ENCODE measurements at places on chromosomes 7 and 10. TPM values are rescaled to one million over a fixed set of nuclear protein-coding genes. Genes with fewer than 3 reads are reported as not detected.

NPC1L1 gene
- total RNA-seq: not detected

DNA sequence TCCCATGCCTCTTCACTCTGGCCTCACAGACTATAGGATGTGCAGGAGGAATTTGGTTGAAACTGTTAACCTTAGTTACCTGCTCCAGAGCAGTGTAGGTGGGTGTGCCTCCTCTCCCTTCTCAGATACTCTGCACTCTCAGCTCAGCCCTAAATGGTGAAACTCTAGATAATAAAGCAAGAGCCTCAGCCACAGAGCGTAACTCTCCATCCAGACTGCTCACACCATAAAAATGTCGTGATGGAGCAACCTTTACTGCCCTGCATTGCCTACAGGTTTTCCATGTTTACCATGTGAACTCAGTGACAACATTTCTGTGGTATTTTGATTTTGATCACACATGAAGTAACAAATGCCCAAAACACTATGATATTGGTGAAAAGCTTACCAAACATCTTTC lies 227.7 kb downstream of the CREB5 start:
- DNase-seq: no peak

DNA sequence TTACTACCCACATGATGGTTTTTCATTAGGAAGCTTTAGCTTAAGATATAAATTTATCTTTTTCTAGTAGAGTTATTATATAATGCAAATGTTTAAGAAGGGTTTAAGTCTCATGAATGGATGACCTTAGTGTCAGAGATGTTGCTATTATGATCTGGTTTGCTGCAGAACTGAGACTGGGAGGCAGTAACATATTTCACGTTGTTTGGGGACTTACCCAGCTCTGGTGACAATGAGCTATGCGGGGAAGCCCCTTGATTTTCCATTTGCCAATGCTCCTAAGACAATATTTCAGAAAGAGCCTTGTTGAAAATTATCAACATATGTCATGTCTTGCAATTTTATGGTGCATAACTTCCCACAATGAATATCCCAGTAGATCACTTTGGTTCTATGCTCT lies 754.6 kb downstream of the REEP3 start:
- no peak for DNase-seq

DNA sequence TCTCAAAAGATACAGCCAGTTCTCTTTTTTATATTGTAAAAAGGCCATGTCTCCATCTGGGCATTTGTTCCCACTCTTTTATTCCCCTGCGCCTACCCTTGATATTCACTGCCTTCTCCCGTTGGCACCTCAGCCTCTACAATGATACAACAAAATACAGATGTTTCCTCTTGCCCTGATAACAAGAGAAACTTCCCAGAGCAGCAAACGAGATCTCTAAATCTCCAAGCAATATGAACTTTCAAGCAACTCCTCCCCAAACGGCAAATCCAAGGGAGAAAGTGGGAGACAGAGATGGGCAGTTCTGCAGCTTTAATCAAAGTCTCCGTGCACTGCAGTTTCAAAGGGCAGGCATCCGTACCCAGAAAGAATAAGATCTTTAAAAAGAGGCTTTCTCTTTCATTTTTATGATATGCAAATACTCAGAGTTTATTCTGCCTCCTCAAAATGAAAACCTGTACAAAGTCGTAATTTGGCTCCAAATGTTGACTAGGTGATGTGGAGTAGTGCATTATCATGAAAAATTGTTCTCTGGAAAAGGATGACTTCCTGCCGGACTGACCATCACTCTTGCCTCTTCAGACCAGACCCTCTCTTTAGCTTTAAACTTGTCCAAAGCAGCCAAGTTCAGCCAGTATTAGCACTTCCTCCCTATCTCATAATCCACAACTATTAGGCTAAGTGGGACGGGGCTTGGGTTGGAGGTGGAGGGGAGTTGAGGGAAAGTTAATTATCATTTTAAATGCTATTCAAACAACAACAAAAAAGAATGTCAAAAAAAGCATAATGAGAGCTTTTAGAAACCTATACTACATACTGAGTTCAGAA lies 682 bp downstream of the HGF start:
- DNase-seq: no peak

WEE2 gene
- total RNA-seq: not detected

FAM171A1 gene
- total RNA-seq: 27.7 TPM

DNA sequence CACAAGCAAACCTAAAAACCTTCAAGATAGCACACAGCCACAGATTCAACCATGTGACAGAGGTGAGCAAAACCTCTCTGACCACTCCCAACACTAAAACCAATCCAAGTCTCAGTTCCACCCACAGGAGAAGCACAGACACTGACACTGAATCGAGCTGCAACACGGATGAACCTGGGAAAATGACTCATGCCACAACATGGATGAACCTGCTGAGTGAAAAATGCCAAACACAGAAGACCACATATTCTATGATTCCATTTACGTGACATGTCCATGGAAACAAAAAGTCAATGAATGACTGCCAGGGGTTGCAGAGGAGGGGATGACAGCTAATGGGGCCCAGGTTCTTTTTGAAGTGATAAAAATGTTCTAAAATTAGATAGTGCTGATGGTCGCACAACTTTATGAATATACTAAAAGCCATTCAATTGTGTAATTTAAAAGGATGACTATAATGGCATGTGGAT lies 22.0 kb downstream of the CYTH3 start:
- no peak for DNase-seq

AKR1C1 gene
- total RNA-seq: 18.4 TPM

- DNase-seq: no peak
These were observed 44.1 kb downstream of the MTURN start for GRCh38 chr7:30178748-30179436.

DNA sequence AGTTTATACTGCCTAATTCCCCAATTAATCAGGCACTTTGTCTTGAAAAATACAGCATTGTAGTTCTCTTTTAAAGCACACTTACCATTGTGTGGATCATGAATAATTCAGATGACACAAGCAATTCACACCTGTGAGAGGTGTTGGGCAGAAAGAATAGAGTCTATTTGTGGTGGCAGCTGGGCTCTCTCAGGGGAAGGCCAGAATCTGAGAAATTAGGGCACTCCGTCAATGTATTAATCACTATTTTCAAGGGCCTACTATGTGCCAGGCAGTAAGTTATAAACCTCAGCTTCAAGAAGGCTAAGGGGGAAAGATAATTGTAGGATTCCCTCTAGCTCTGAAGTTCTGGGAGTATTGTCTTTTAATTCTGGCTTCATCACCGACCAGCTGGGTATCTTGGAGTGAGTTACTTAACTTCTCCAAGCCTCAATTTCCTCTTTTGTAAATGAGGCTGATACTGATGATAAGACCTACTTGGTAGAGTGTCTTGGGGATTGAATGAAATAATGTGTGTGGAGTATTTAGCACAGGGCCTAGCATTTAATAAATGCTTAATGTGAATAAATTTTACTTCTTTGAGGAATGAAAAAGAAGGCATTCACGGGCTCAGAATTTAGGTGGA lies 2.5 kb downstream of the CHN2 start:
- DNase-seq: no peak

FAM13C gene
- total RNA-seq: 10.7 TPM

GRCh38 chr7:31104361-31105255 lies 52.5 kb downstream of the ADCYAP1R1 start:
- DNase-seq: peak; percentile 8

- DNase-seq: no peak
These were observed 10.5 kb downstream of the YME1L1 start for GRCh38 chr10:27143686-27144085.

GRCh38 chr10:110657973-110658691 lies 14.0 kb downstream of the RBM20 start:
- no peak for DNase-seq

- DNase-seq: no peak
These were observed 44.7 kb upstream of the MXI1 start for GRCh38 chr10:110162741-110163145.

DNA sequence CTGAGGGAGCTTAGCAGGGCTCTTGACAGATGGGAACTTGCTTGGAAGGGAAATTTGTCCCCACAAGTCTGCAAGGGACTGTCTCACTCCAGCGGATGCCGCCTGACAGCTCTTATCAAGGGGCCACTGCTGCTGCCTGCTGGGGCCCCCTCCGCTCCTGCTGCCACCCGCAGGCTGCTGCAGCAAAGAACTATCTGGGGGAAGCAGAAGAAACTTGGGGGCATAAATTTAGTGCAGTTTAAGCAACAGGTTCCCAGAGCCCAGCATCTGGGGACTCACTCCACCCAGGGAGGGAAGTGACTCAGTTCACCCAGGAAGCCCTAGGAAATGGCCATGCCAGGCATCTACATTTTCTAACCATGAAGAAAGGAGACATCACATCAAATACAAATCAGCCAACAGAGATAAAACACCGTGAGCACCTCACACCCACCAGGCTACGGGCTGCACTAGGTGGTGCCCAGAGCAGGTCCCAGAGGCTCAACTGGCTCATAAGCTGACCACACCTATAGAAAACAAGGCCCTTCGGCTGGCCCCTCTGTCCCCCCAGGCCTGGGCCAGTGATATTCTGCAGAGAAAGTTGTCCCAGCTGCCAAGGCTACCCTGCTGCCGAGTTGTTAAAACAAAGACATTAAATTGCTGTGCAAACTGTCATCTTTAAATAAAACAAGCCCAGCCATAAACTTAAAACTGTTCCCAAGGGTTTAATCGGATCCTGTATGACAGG lies 3.7 kb downstream of the RGS10 start:
- DNase-seq: no peak

CYP26C1 gene
- not detected for total RNA-seq

DNA sequence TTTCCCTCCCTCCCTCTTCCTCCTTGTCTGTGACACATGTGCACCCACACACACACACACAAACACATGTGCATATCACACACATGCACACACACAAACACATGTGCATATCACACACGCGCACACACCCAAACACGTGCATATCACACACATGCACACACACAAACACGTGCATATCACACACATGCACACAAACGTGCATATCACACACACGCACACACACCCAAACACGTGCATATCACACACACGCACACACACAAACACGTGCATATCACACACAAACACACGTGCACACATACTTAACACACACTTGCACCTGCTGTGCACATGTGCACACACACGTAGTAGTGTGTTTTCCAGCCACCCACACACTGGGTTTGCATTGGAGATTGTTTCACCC lies 29.4 kb upstream of the KNDC1 start:
- no peak for DNase-seq

SPDYE11 gene
- not detected for total RNA-seq

DNA sequence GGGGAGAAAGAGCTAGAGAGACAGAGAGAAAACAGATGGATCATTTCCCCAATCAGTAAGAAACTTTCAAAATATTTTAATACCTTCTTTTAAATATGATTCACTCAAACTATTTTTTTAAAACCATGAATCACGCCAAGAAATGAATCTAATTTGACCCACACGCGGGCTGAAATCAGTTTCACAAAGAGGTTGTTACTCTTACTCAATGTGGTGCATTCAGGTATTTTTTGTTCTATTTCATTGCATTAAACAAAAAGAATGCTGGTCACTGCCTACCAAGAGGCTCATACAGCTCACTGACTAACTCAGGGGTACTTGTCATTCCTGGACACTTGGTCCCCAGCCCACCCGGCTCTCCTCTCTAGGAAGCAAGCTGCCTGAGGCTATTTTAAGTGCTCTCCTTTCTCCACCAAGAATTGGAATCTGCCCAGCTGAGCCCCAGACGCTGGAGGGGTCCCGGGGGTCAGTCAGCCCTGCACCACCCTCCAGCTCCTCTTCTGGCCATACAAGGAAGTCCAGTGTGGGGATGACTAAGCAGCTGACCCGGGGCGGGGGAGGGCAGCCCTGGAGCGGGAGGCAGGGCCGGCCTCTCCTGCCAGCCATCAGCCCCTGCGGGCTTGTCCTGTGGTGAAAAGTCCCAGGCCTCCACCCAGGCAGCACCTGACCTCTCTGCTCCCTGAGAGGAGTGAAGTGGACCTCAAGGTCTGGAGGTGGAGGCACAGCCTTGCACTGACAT lies 21.7 kb upstream of the PFKP start:
- DNase-seq: peak; percentile 85

DNA sequence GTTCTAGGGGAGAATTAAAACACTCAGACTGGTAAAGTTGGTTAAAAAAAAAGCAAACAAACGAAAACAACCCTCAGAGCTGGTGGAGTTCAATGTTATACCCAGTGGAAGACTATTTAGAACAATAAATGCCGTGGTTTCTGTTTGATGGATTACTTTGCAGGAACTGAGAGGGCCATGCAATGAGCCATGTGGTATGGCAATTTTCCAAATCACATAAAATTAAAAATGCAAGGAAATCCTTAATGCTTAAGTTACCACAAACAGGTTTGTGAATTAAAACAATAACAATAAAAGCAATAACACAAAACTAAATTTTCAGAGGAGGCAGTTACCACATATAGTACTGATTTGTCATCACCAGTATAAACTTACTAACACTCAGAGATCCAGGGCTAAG lies 96.9 kb downstream of the RTKN2 start:
- DNase-seq: no peak

MBL2 gene
- total RNA-seq: not detected

DNA sequence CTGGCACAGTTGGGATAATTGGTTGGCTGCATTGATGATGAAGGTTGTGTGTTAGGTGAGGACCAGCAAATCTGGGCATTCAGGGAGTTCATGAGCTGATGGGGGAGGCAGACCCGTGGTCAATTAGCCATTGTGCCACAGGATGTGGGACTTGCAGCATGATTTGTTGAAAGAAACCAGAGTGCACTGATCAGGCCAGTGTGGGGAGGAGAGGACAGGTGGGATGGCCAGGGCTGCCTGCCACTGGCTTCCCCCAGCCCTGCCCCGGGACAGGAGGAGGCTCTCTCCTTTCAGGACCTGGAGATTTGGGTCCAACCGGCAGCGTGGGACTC lies 4.3 kb downstream of the CLIP2 start:
- no peak for DNase-seq

- DNase-seq: no peak
These were observed 1.9 kb upstream of the BHLHA15 start for GRCh38 chr7:98209166-98209920.

GRCh38 chr10:71971311-71971731 lies 7.1 kb downstream of the CHST3 start:
- DNase-seq: no peak

POLR2J3 gene
- 1.5 TPM for total RNA-seq

ZNF92 gene
- 4.0 TPM for total RNA-seq

DNA sequence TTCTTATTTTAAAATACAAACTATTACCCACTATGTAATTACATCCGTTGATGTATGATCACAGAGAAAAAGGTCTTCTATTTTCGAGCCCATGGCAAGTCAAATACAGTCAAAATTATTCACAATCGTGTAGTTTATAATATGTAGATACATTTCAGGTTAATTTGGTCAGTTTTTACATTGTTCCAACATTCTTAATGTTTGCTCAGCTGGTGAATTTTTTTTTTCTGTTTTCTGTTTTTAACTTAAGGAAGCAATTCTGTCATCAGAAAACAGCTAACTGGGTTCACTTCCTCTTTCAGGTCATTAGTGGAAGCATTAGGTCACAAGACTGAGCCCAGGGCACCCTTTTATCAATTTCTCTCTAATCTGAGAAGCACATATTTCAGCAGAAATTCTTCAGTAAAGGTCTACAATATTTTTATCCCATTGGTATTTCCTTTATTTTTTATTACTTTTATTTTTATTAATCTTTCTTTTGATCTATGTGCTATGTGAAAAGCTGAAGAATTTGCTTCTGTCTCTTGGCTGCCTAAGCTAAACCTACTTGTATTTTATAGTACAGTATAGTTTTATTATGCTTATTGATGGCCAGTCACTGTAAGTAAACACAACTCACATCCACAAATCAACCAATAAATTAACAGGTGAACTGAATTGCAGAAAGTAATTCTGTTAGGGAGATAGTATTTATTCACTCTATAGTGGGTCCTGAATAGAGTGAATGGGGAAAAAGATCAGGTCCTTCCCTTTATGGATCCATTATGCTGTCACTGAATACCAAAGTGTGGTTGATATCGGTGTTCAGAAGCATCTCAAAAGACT lies 84.6 kb downstream of the ICA1 start:
- no peak for DNase-seq

Data from ascending aorta (tissue), 2 donors.